ENCODE measurements at places on chromosomes 2 and 18. TPM values are rescaled to one million over a fixed set of nuclear protein-coding genes. Genes with fewer than 3 reads are reported as not detected.

Gene GPR45
- total RNA-seq, result 0.22 TPM

Gene NEURL3
- 1.0 TPM for total RNA-seq

DNA sequence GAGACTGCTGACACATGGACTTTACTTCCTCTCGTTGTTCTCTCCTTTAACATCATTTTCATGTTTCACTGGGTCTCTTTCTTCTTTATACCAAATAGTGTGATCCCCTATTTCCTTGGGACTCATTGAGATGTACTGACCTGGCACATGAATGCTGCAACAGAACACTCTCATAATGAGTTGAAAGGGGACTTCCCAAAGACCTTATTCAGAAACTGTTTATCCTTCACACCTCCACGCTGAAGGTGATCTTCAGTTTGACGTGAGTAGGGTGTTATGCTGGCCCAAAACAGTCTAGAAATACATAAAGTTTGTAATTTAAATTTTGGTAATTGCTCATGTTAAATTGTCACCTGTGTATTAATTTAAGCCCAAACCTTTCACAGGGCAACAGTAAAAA, 1096.8 kb upstream of the GYPC start:
- no peak for DNase-seq

Gene LCLAT1
- 13.4 TPM for total RNA-seq

Gene MC2R
- total RNA-seq, result not detected

Gene IL36G
- not detected for total RNA-seq

Gene PRSS56
- not detected for total RNA-seq

- no peak for DNase-seq
Observed at GRCh38 chr2:167860082-167860481, 387.3 kb downstream of the STK39 start.

GRCh38 chr18:31509571-31509970, 11.6 kb downstream of the DSG2 start:
- no peak for DNase-seq

Gene ABCG5
- not detected for total RNA-seq

All from epithelial cell of proximal tubule (primary cell).